ENCODE measurements at places on chromosomes 5 and 9.

GRCh38 chr9:121073038-121073437, 1.7 kb upstream of the CNTRL start:
- DNase-seq = peak; percentile 25

GRCh38 chr5:178196986-178197385, 7.3 kb upstream of the HNRNPAB start:
- no peak for DNase-seq

- peak; percentile 93 for DNase-seq
These were observed 27.9 kb upstream of the GOLM1 start for GRCh38 chr9:86126998-86127972.

DNA sequence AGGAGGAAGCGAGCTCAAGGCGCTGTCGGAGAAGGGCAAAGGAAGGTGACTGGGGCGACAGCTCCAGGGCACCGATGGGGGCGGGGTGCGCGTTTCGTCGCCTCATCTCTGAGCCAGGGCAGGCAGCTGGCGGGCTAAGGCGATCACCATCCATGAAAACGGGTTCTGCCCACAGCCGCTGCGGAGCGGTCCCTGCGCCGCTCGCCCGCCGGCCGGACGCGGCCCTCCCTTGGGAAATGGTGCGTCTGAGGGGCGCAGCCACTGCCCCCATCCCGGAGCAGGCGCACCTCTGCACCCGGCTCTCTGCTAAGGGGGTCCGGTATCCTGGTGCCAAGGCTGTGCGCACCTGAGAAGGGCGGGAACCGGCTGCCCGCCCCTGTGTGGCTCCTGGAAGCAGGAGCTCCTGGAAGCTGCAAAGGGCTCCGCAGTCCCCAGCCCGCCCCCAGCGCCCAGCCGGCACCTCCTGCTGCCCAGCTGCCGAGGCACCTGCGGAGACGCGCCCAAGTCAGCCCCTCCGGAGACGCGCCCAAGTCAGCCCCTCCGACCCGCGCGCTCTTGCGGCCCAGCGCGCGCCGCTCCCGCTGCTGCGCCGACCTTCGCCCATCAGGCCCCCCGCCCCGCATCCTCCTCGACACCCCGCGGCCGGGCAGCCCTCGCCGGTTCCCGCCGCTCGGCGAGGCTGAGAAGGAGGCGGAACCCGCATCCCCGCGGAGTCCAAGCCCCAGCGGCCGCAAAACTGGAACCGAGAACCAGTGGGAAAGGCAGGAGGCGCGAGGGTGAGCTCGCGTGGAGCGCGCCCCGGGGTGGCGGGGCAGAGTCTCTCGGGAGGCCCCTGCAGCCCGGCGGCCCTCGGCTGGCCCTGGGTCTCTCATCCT, 757 bp downstream of the ANKRD34B start:
- DNase-seq = no peak

DNA sequence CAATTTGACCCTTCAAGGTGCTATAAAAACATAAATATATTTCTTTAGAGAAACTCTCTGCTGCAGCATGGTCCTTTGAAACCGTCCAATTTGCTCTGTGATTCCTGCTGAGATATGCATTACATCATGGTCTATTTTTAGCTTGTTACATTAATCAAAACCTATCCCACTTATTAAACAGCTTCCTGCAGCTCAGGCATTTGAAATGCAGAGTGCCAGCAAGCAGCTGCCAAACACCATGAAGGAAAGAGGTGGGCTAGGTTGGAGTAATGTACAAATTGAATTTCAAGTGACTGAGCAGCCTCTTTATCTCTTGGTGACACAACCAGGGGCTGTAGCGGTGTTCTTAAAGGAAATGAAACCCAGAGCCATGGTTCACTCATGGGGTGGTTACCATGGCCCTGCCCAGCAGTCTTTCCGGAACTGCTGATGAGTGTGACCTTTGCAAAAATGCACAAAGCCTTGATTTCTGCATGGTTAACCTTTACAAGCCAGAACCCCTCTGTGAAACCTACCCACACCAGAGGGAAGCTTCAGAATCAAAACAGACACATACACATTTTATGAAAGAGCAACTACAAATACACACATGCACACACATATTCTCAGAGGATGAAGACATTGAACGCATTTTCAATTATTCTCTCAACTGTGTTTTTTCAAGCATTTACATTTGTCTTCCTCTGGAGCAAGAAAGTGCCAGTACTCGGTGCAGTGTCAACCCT, 155.8 kb upstream of the ZNF608 start:
- DNase-seq = no peak

- no peak for DNase-seq
These were observed 36.4 kb downstream of the POU5F2 start for GRCh38 chr5:93704996-93705395.

GRCh38 chr9:89999534-90000370, 394.9 kb downstream of the GADD45G start:
- DNase-seq = no peak

GRCh38 chr5:91189480-91190313, 193.4 kb downstream of the ARRDC3 start:
- DNase-seq = no peak

GRCh38 chr5:66041627-66042026, 102.5 kb upstream of the SREK1 start:
- DNase-seq = no peak

- DNase-seq = no peak
These were observed at the start of gene CDH18 for GRCh38 chr5:19987612-19988361. Gene CDH18 (minus strand): TSS chr5:19988200. CDS start chr5:19838986, 149,214 bp downstream.

DNA sequence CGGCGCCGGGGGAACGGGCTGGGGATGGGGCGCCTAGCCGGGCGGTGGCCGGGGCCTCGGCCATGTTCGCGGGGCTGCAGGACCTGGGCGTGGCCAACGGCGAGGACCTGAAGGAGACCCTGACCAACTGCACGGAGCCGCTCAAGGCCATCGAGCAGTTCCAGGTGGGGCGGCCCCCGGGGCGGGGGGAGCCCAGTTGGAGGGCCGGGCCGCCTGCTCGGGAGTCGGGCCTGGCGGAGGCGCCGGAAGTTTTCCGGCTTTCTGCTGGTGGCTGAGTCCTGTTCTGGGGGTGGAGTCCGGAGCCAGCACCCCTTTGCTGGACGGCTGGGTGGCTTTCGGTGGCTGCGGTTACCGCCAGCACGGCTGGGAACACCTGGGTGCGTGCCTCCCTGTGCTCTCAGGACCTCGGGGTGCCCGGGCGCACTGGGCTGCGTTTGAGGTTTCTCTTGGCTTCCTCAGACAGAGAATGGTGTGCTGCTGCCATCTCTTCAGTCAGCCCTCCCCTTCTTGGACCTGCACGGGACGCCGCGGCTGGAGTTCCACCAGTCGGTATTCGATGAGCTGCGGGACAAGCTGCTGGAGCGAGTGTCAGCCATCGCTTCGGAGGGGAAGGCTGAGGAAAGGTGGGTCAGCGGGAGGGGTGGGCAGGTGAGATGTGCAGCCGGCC, 454 bp downstream of the NELFB start:
- DNase-seq = peak; percentile 76

GRCh38 chr9:106682420-106682819, 180.5 kb upstream of the ZNF462 start:
- no peak for DNase-seq

GRCh38 chr5:68431186-68431585, 215.6 kb downstream of the PIK3R1 start:
- no peak for DNase-seq

- DNase-seq = no peak
These were observed 10.5 kb upstream of the ENDOG start for GRCh38 chr9:128807827-128808226.

DNA sequence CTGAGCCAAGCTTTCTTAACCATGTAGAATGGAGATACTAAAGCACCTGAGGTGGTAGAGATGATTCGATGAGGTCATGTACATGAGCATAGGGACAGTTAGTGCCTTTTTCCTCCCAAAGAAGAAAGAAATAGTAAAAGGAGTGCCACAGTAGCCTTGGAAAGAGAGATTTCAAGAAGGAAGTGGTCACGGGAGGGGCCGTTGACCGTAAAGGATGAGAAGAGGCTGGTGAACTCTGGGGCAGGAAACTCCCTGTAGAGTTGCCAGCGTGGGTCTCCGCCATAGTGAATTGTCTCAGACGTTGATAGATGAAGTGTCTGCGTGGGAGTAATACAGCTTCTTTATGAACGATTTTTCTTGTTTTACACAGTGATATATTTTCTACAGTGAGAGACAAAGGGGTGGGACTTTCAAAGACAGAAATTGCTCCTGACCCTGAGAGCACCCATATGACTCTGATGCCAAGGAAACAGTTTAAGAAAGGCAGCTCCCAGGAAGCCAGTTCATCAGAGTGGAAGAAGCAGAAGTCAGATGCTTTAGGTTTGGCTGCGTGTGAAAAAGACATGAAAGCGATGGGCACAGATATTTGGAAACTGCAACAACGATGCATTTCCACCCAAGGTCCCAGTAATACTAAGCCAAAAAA, 41.3 kb downstream of the UGCG start:
- no peak for DNase-seq

GRCh38 chr9:33988219-33988890, 60.3 kb downstream of the UBAP2 start:
- no peak for DNase-seq

GRCh38 chr5:177610131-177610769, 10.3 kb downstream of the B4GALT7 start:
- no peak for DNase-seq

DNA sequence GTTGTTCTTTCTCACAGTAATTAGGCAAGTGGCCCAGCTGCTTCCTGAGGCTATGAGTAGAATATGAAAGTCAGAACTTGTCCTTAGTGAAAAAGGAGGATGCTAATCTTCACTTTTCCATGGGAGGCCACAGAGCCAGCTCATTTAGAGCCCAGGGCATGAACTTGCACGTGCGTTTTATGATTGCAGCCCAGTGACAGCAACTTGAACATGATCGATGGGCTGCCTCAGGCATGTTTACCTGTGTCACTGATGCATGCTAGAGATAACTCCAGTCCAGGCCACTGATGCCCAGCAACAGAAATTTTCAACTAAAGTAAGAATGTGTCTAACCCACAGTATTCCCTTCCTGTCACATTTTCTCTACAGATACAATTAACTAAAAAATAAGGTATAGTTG, 179.3 kb downstream of the CTNND2 start:
- DNase-seq = no peak

DNA sequence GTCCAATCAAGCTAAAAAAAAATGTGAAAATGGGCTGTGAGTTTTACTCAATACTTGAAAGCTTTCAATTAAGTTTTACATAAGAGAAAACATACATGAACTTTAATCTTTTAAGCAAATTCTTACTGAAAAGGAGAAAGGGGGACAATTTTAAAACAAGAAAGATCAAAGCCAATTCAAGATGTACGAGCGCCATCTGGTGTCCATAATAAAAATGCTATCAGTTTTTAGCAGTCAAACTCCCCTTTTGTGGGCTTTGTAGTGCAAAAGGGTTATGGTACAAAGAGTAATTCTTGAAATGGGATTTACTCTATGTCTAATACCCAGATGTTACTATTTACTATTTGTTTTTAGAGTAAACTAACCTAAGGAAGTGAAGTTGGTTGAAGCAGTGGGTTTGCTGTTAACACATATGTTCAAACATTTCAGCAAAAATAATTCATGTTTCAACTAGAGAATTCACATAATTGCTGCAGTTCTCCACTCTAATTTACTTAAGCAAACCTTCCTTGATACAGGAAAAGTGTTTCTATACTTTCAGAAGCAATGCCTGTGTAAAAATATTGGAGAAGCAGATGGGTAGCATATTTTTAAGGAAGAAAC, 228.2 kb upstream of the TYRP1 start:
- peak; percentile 41 for DNase-seq

GRCh38 chr5:6804766-6805501, 91.7 kb downstream of the TENT4A start:
- no peak for DNase-seq

DNA sequence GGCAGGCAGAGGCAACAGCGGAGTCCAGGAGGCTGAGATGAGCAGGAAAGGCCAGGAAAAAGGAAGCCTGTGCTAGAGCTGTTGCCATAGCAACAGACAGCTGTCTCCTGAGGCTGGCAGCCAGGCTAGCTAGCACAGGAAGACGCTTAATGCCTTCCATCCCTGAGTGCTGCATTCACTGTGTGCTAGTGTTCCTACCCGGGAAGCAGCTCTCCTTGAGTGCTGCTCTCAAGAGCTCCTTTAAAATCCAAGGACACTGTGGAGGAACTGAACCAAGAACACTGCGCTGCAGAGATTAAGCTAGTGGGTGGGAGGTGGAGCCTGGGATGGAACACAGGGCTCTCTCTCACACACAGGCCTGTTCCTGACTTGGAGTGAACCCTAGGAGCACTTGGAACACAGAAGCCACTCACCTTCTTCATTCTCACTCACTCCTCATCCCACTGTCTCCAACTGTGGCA, 53.5 kb upstream of the IL7R start:
- no peak for DNase-seq

DNA sequence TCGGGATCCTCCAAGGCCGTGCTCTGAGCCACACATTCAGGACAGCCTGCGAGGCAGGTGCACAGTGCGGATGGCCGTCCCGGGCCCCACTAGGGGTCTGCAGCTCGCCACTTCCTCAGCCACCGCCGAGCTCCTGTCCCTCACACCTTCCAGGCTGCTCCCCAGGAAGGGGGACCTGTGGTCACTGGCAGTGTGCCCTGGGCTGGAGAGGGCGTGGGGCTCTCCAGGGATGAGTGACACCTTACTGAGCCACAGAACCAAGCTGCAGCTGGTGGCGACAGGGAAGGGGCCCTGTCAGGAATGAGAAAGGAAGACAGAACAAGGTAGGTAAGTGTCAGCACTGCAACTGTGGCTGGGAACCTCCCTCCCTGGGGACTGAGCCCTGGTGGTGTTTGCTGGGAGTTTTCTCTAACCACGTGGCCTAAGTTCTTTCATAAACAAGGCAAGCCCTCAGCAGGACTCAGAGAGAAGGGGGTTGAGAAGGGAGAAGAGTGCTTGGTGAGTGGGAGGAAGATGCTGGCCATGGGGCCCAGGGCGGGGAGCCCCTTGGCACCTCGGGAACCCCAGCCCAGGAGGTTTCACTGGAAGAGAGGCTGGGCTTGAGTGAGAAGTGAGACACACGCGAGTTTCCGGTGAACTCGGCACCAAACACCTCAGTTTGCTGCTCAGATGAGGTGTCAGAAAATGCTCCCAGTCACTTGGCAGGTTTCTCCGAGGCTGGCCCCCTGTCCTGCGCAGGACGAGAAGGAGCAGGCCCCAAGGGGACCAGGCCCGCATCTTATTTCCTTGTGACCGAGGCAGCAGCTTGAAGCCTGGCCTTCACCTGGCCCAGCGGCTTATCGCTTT, 5.2 kb downstream of the IL13 start:
- no peak for DNase-seq

GRCh38 chr5:59757442-59757841, 136.1 kb downstream of the PDE4D start:
- DNase-seq = no peak

- no peak for DNase-seq
These were observed 116.1 kb upstream of the BNC2 start for GRCh38 chr9:16986556-16986955.

- no peak for DNase-seq
These were observed 487.9 kb upstream of the DMAC1 start for GRCh38 chr9:8287501-8287900.

- no peak for DNase-seq
These were observed 96.0 kb downstream of the GALNT10 start for GRCh38 chr5:154286557-154286956.

GRCh38 chr9:4794691-4795090, 1.9 kb downstream of the RCL1 start:
- no peak for DNase-seq

DNA sequence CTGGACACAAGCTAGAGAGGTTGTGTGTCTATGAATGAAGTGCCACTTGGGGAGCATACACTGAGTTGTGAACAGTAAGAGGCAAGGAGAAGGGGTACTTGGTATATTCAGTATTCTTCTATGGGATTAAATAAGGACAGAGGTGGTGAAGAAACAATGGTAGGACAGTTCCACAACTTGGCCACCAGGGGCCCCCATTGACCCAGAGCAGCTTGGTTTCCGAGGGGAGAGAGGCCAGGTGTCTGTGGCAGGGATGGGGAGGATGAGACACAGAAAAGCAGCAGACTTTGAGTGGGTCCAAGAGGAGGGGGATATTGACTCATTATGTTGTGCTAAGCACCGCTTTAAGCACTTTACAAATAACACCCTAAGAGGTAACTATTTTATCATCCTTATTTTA, 220.6 kb downstream of the MELK start:
- no peak for DNase-seq

Data from RKO (cell line).